ENCODE measurements at places on chromosomes 6 and 20. TPM values are rescaled to one million over a fixed set of nuclear protein-coding genes. Genes with fewer than 3 reads are reported as not detected.

GRCh38 chr6:35343092-35343834, 905 bp downstream of the PPARD start:
- DNase-seq = peak; percentile 69

- DNase-seq = no peak
These were observed 12.7 kb upstream of the STK35 start for GRCh38 chr20:2088891-2089290.

GRCh38 chr6:25176466-25176865, 102.7 kb upstream of the CARMIL1 start:
- peak; percentile 54 for DNase-seq

- DNase-seq = no peak
These were observed 226.8 kb upstream of the SGK1 start for GRCh38 chr6:134544737-134545136.

- DNase-seq = peak; percentile 64
These were observed 7.8 kb downstream of the E2F3 start for GRCh38 chr6:20409427-20409971.

GRCh38 chr6:37320646-37321045, 33.1 kb upstream of the RNF8 start:
- DNase-seq = no peak

GRCh38 chr20:45410887-45411286, 2.8 kb downstream of the DBNDD2 start:
- no peak for DNase-seq

DNA sequence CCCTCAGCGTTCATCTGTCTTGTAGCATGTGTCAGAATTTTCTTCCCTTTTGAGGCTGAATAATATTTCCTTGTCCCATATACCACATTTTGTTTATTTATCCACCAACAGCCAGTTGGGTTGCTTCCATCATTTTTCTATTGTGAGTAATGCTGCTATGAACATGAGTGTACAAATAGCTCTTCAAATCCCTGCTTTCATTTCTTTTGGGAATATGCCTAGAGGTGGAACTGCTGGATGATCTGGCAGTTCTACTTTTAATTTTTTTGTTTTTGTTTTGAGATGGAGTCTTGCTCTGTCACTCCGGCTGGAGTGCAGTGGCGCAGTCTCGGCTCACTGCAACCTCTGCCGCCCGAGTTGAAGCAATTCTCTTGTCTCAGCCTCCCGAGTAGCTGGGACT, 64.7 kb downstream of the SASH1 start:
- DNase-seq = no peak

DNA sequence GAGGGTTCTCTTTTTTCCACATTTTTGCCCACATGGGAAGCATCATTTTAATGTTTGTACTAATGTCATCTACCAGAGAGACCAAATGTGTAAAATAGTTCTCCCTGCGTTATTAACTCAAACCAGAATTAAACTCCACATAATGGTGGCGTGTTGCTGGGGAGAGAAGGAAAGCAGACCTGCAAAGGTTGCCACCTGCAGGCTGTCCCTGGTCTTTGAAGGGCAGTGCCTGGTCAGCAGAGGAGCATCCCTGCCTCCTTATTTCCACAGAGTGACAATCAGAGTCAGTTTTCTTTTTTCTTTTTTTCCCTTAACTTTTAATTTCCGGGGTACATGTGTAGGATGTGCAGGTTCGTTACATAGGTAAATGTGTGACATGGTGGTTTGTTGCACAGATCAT, 214.5 kb downstream of the TBX18 start:
- no peak for DNase-seq

DNA sequence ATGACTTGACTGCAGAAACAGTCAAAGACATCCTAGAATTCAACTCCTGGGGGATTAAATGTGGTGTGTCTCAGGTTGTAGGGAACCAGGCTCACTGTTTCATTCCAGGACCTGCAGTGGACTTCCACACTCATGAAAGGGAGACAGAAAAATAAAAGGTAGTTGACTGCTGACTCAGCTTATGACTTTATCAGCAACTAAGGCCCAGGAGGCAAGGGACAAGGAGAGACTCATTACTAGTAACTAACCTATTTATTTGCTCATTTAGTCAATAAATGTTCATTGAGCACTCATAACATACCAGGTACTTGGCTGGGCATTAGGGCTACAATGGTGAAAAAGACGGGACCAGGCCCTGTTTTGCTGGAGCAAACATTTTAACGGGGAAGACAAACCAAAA, 2.9 kb downstream of the ZSCAN31 start:
- DNase-seq = no peak

- no peak for DNase-seq
These were observed 33.6 kb downstream of the SLC2A10 start for GRCh38 chr20:46743088-46743487.

- DNase-seq = no peak
These were observed 4.3 kb downstream of the MTG2 start for GRCh38 chr20:62186887-62187866.

- no peak for DNase-seq
These were observed 131.0 kb downstream of the ANKRD60 start for GRCh38 chr20:58097429-58097828.

- no peak for DNase-seq
These were observed 146.2 kb upstream of the SMLR1 start for GRCh38 chr6:130681028-130681427.

DNA sequence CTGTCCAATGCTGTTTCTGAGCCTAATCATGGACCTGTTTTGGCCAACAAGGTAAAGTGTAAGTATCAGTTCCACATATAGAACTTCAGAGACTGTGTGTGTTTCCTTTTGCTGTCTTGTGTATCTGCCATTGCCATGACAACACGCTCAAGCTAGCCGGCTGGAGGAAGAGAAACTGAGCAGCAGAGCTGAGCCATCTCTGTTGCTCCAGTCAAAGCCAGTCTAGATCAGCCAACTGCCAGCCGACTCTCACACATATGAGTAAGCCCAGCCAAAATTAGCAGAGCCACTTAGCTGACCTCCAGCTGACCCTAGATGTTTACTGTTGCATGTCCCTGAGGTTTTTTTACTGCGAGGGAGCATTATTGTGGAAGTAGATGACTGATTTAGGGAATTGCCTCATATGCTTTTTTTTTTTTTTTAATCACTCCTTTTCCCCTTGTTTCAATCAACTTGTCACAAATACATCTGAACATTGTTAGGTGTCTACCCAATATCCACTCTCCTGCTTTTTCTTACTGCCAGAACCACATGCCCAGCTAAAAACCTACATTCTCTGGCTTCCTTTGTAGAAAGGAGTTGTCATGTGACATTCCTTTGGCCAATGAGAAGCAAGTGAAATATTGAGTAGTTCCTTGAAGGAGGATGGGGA, 304.3 kb upstream of the SUPT3H start:
- DNase-seq = peak; percentile 82

GRCh38 chr6:119284861-119285521, 64.6 kb downstream of the MAN1A1 start:
- DNase-seq = peak; percentile 67

DNA sequence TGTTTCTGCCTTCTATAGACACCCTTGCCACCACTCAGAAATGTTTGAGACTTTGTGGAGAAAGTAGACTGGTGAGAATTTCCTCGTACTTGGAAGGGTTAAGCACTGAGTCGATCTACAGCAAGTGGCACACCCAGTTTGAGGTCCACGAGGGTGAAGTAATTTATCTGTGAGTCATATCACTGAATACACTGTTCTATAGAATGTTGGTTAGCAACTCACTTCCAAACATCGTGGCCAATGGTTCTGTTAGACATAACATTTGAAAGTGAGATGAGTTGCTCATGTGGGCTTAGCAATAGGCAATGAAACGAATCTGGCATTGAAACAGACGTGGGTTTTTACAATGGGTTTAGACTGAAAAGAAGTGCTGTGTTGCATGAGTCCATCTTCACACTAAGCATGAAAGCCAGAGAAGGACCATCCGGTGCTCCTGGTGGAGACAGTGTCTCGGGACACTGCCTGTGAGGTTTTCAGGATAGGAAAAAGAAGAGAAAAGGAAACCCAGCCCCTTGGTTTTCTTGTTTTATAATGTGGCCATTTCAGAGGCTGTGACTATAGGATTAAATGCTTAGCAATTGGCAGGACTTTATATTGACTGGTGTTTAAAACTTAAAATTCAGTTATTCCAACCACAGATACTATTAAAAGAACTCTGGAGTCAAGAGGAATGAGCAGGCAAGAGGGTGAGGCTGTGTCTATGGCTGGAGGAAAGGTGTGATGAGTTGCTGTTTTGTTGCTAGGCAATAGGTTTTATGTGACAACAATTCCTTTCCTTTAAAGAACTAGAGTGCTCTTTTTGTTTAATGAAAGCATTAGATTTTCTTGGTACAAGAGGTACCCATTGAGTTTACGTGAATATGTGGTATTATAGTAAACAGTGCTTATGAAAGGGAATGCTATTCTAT, 31.0 kb upstream of the EZR start:
- DNase-seq = peak; percentile 89

DNA sequence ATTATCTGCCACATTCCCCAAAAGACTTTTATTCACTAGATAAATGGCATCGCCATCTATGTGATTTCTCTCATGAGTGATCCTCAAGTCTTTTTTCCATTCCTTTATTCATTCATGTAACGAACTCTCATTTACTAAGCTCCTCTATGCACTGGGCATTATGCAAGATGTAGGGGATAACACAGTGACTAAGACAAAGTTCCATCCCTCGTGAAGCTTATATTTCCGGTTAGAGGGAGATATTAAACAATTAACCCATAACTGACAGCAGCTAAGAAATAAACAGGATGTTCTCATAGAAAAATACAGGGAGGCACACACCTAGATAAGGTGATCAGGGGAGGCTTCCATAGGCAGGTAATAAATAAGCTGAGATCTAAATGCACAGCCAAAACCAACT, 17.2 kb upstream of the PREX1 start:
- no peak for DNase-seq

- no peak for DNase-seq
These were observed 610.9 kb upstream of the MAN1A1 start for GRCh38 chr6:119960456-119960855.

GRCh38 chr20:46558511-46558959, 8.1 kb upstream of the OCSTAMP start:
- peak; percentile 63 for DNase-seq

GRCh38 chr6:15987569-15987968, 141.3 kb upstream of the MYLIP start:
- no peak for DNase-seq

GRCh38 chr6:5786321-5786968, 220.3 kb downstream of the NRN1 start:
- no peak for DNase-seq

DNA sequence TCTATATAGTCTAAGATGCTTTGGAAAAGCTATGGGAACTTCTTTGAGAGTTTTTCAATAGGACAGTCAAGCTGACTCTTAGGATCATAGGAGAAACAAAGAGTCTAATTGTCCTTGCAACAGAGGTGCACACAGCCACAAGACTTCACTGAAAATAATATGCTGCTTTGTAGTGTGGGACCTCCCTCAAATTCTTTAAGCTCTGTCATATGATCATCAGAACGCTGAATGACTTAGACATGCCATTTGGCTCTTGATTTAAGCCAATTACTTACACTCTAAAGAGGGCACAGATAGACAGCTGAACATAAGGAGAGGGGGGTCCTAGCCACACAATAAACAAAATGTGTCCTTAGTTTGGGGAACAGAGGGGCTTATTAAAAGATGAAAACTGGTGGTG, 818.7 kb upstream of the GJE1 start:
- no peak for DNase-seq

GRCh38 chr6:130943738-130944137, 116.5 kb downstream of the SMLR1 start:
- DNase-seq = no peak

- DNase-seq = no peak
These were observed 161.1 kb downstream of the SYCP2 start for GRCh38 chr20:59772373-59772705.

DNA sequence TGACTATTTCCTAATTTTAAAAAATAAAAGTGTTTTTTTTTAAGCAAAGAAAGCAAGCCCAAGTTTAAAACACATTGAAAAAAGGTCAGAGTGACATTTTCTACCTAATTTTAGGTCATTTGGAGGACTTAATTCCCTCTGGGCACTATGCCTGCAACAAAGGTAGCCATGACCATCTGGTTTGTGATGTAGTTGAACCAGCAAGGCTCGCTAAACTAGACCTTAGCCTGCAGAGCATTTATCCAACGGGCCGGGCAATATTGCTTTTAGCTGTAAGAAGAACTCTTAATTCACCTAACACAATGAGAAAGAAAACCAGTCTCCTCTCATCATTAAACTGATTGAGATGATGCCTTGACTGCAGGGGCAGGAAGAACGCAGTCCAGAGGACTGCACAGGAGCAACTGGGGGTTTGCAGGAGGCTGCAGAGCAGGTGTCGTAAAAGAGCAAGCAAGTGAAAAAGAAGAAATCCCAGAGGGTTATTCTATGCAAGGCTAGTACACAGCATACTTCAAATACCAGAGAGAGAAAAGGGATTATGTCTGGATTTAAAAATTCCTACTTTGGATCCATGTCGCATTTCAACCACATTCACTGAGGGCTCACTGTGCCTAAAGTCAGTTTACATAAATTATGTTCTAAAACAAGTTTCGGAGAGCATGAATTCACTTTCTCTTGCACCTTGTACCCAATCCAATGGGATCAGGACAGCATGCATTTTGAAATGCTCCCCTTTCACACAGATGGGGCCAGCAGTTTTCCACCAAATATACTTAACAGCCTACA, 12.8 kb downstream of the TRAF3IP2 start:
- DNase-seq = no peak

- DNase-seq = no peak
These were observed 56.1 kb downstream of the VSTM2L start for GRCh38 chr20:37958856-37959520.

DNA sequence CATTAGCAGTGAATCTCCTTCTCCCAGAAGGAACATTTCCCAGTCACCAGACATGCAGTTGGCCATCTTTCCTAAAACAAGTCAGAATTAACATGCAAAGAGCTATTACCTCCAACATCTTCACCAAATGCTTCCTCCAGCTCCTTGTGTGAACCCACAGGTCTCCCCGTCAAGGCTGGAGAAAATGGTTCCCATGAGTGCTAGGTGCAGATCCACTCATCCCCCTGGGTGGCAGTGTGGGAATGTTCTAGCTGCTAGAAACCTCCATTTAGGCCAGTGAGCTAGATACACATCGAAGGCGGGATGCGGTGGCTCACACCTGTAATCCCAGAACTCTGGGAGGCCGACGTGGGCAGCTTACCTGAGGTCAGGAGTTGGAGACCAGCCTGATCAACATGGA, 603.9 kb upstream of the SLC35B3 start:
- no peak for DNase-seq

DYNLT2 gene
- 2.1 TPM for total RNA-seq

CEP250 gene
- 46.8 TPM for total RNA-seq

PPIL6 gene
- total RNA-seq = not detected

PACRG gene
- total RNA-seq = not detected

SLC22A23 gene
- 0.12 TPM for total RNA-seq

ZSCAN23 gene
- 1.2 TPM for total RNA-seq

BYSL gene
- 79.6 TPM for total RNA-seq

RIMS1 gene
- not detected for total RNA-seq

FOXS1 gene
- total RNA-seq = not detected

C6orf15 gene
- total RNA-seq = not detected

ZNF165 gene
- total RNA-seq = 0.47 TPM

TMEM151B gene
- total RNA-seq = not detected

AIG1 gene
- total RNA-seq = 2.9 TPM

EFCAB8 gene
- 0.54 TPM for total RNA-seq

KHDC1 gene
- 5.2 TPM for total RNA-seq

TPD52L1 gene
- total RNA-seq = not detected

L3MBTL3 gene
- total RNA-seq = 8.1 TPM

C20orf202 gene
- total RNA-seq = 0.12 TPM

FAM83C gene
- total RNA-seq = not detected

SASH1 gene
- 0.44 TPM for total RNA-seq

PANK2 gene
- 45.4 TPM for total RNA-seq

GHRH gene
- not detected for total RNA-seq

CD109 gene
- 23.6 TPM for total RNA-seq
